Activated CD4-positive, CD25-positive, alpha-beta regulatory T cell (primary cell): ENCODE measurements at places on chromosomes 16 and 17.
A peak's percentile ranks its signal among the peaks of the same experiment; 100 is the strongest.

- DNase-seq = no peak
Measured at GRCh38 chr17:40522250-40522960, 21.0 kb upstream of the TNS4 start.

- DNase-seq = no peak
Measured at GRCh38 chr17:61492759-61493526, 40.7 kb downstream of the TBX4 start.

GRCh38 chr17:74404218-74404617 is 27.7 kb upstream of the GPRC5C start:
- no peak for DNase-seq

DNA sequence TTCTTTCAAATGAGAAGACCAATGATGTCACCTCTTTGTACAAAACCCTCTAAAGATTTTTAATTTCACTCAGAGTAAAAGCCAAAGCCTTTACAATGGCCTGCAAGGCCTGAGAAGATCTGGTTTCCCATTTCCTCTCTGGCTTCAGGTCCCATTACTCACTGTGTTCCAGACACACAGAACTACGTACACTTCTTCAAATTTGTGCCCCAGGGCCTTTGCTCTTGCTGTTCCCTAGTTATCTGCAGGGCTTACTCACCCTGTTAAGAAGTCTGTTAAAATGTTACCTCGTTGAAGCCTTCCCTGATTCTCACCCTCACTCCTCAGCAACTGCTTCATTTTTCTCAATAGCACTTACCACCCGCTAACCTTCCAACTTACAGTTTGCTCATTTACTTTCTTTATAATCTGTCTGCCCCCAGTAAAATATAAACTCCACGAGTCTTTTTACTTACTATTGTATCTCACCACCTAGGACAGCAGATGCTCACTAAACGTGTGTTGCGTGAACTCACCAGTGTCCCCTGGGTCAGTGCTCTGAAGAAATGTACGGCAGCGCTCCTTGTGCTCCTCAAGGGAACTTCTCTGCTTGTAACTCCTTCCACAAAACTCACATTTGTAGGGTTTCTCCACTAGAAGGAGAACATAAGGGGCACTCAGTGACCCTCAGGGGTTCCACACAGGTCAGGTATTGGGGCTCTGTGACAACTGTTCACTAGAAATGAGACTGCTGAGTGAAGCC is 50.2 kb downstream of the GRB7 start:
- DNase-seq = no peak

GRCh38 chr16:20137909-20138308 is 64.2 kb upstream of the GPR139 start:
- DNase-seq = no peak

DNA sequence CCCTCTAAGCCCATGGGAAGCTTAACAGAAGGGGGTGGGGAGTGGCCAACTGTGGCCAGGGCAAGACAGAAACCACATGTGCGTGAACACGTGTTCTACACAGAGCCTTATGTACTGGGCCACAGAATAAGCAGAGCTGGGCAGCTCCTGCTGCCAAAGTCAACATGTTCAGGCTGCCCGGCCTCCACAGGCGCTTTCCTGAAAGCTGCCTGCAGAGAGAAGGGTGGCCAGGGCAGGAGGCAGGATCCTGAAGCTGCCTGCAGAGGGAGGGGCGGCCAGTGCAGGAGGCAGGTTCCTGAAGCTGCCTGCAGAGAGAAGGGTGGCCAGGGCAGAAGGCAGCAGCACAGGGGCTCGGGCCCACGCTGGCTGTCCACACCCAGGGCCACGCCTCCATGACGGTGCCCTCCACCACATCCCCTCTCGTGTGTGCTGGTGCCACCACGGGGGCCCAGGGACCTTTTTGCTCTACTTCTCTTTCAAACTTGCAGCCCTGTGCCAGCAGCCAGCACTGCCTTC is 79.5 kb downstream of the ANKRD11 start:
- no peak for DNase-seq

DNA sequence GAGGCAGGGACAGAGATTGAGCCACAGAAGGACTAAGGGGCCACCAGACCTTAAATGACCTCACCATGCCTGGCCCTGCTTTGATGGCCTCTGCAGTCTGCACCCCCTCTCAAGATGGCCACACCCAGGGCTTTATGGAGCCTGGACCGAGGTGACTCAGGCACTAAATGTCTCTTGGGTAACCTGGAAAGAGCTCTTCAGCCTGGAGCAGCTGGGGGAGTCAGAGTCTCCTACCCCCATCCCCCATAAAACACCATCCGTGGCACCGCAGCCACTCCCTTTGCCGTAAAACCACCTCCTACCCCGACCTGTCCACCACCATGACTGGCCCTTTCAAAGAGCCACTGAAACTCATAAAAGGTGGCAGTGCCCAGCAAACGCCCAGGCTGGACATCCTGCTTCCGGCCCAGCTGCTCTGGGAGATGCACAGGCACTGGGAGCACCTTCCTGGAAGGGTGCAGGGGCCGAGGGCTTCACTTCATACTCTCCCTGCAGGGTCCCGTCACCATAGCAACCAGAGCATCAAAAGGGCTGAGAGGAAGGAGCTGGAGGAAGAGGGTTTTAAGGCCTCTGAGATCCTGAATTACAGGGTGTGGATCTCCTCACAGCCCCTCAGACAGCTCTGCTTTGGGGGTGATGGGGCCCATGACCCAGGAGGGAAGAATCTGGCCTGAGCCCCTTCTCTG is 22.3 kb downstream of the FOXN1 start:
- DNase-seq = no peak

DNA sequence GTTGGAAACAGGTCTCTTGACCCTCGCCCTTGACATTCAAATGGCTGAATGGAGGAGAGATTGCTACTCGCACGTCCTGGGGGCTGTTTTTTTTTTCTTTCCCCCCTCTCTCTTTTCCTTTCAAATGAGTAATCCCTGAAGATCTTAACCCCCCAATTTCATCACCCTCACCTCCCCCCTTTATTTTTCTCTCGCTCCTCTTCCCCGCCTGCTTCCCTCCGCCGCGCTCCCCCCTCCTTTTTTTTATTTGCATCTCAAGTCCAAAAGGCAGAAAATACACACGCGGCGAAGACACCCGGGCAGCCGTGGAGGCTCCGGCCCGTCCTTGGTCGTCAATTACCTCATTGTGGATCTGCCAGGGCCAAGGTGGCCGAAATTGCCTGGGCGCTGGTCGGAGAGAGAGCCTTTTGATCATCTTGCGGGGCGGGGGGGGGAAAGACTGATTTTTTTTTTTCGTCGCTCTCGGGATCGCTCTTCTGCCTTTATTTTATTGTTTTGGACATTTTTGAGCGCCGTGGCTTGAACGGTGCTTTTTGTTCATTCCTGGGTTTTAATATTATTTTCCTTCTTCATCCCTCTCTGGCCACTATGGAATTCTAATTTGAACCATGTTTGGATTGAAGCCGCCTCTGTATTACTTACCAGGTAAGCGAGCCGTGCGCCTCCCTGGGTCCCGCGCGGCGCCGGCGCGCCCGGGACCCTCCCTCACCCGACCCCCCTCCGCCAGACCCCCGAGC is 57.2 kb upstream of the GSE1 start:
- no peak for DNase-seq

- peak; percentile 70 for DNase-seq
Measured at GRCh38 chr17:77882481-77883212, 75.9 kb upstream of the TNRC6C start.

DNA sequence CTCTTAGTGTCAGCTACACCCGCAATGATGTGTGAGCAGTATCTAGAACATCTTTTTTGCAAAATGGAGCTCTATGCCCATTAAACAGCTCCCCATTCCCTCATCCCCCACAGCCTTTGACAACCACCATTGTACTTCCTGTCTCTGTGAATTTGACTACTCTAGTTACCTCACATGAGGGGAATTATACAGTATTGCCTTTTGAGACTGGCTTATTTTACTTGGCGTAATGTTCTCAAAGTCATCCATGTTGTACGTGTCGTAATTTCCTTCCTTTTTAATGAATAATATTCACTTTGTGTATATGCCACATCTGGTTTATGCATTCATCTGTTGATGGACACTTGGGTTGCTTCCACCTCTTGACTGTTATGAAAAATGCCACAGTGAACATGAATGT is 23.2 kb upstream of the CCL22 start:
- DNase-seq = no peak

DNA sequence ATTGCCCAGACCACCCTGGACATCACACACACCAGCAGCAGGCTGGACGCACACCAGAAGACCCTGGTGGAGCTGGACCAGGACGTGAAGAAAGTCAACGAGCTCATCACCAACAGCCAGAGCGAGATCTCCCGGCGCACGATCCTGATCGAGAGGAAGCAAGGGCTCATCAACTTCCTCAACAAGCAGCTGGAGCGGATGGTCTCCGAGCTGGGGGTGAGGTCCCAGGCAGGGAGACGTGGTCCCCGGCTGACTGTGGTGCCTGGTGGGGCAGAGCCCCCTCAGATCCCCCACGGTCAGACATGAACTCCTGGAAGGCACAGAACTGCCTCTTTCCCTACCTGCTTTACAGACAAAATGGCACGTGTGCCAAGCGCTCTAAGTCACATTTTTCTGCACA is 16.6 kb upstream of the GAA start:
- no peak for DNase-seq

GRCh38 chr17:4717791-4718190 is 7.4 kb downstream of the ARRB2 start:
- no peak for DNase-seq

DNA sequence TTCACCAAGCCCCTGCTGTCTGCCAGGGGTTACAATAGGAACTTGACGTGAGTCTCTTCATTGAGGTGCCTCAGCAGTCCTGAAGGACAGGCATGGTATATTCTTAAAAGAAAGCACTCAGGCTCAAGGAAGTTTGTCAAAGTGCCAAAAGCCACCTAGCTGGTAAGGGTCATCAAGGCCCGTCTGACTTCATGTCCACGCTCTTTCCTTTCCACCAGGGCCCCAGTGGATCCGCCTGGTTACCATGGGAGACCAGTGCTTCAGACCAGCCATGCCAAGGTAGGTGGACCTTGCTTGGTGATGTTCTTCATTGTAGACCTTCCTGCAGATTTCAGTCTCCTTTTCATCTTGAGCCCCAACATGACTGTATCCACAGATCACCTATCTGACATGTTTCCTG is 27.6 kb upstream of the CCL1 start:
- no peak for DNase-seq

- DNase-seq = no peak
Measured at GRCh38 chr16:73737637-73738036, 559.0 kb upstream of the PSMD7 start.
